ENCODE measurements at places on chromosomes 11 and 22.

DNA sequence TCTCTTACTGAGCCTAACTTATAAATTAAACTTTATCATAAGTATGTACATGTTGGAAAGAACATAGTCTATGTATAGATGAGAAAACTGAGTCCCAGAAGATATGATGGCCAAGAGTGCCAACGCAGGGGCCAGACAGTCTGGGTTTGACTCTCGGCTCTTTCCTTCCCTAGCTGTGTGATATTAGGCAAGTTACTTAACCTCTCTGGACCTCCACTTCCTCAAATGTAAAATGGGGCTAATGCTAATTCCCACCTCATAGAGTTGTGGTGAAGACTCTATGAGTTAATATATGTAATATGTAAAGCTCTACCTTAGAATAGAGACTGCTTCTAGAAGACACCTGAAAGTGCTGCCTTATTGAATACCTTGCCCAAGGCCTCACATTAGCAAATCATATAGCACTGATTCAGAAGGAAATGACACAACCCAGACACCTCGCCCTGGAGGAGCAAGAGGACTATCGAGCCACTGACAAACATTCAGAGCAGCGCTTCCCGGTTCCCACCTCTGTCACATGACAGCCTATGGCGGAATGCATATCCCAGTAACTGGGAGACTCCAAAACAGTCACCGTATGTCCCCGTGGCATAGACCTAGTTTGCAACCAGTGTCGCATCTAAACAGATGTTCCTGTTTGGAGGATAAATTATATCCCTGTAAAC lies 11.3 kb upstream of the CCDC86 start:
- DNase-seq = no peak

DNA sequence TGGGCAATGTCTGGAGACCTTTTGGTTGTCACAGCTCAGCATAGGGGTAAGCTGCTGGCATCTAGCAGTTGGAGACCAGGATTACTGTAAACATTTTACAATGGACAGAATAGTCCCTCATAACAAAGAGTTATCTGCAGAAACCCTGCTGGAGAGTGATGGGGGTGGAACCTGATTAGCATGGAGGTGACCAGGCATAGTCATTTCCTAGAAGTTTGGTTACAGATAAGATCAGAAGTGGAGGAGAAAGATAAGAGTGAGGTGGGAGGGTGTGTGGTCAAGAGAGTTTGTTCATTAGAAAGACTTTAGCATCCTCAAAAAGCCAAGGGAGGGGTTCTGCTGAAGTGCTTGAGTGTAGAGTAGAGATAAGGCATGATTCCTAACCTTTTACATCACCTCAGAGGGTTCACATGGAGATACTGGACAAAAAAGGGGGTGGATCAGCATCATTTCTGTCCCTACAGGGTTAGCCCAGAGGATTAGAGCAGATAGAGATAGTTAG lies 38.8 kb downstream of the PRDM11 start:
- no peak for DNase-seq

DNA sequence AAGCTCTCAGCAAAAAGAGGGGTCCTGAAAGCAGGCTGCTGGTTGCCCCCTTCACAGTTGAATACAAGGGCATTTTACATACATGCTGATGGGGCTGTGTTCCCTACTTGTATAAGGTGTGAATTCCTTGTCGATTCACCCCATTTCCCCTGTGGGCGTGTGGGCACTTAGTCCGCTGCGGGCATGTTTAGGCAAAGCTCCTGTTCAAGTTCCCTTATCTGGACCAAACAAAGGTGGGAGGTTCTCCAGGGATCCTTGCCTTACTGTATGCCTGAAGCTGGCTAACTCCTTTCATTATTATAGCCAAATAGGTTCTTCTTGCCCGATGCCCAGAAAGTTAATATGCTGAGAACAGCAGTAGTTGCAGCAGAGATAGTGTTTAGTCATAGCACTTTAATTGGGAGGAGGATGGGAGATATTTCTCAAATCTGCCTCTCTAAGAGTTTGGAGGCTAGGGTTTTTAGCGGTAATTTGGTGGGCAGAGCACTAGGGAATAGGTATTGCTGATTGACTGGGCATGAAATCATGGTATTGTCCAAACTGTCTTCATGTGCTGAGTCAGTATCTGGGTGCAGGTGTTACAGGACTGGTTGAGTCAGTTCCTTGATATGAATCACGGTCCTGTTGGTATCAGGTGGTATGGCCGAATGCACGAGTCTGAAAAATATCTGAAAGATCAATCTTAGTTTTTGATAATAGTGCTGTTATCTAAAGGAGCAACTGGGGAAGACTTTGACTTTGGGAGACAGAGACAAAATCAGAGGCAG lies 32.7 kb downstream of the METTL15 start:
- DNase-seq = no peak

DNA sequence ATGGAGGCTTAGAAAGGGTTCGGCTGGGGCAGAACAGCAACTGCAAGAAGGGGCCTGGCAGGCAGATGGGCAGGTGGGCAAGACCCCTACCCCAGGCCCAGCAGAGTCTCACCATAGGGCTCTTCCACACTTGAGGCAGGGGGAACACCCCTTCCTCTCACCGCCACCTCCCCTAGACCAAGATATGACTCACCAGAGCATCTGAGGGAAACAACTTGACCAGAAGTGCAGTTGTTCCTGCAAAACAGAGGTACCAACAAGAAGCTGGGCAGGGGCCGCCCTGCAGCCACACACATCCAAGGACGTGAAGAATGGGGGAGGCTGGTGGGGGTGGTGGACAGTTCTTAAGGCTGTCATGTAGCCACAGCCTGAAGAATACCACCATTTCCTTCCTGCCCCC lies 10.9 kb downstream of the TMPRSS5 start:
- DNase-seq = no peak

DNA sequence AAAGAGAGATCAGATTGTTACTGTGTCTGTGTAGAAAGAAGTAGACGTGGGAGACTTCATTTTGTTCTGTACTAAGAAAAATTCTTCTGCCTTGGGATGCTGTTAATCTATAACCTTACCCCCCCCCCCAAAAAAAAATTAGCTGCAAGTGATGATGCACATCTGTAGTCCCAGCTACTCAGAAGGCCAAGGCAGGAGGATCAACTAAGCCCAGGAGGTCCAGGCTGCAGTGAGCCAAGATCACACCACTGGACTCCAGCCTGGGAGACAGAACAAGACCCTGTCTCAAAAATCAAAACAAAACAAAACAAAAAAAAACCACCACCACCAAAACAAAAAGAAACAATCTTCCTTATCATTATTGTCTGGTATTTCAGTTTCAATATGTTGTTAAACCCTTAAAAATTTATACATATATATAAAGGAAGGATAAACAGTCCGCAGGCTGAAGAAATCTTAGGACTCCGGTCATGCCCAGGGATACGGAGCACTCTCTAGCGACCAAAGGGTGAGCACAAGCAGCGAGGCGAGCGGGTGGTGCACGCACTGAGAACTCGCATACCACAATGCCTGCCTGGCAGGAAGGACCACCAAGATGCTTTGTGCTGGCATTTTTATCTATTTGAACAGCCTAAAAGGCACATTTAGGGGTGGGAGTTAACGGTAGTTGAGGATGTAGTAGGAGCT lies 6.4 kb downstream of the POLDIP3 start:
- no peak for DNase-seq

- DNase-seq = no peak
These were observed 709 bp downstream of the SSRP1 start for GRCh38 chr11:57335023-57335342.

DNA sequence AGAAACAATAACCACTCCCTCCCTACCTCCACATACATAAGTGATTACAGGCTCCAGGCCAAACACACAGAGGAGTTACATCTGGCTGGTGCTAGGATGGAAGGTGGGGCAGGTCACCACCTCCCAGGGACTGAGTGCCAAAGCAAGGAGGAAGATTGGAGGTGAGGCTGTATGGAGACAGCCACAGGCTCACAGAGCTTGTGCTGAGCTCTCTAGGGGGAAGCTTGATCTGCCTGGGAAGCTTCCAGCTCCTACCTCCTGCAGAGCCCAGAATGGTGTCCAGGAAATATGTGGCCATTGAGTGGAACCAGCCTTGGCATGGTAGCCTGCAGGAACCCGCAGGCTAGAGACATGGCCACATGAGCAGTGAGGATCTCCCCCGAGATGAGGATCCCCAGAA lies 3.6 kb upstream of the MED15 start:
- no peak for DNase-seq
